ENCODE measurements at places on chromosomes 1 and 21.

DNA sequence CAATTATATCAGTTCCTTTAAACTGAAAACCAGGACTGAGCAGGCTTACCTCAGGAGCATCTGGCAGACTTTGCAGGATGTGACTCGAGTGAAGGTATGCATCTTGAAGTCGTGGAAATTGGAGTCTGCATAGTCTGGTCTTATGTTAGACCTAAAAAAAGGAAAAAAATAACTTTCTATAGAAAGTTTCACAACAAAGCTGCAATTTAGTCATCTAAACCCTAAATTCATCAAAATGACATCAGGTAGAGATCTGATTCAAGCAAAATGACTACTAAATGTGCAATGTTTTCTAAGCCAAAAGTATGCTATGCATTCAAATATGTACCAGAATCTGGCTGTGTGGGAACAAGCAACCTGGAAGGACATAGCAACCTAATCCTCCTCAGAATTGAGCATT, 260.1 kb downstream of the VAV3 start:
- DNase-seq = no peak

DNA sequence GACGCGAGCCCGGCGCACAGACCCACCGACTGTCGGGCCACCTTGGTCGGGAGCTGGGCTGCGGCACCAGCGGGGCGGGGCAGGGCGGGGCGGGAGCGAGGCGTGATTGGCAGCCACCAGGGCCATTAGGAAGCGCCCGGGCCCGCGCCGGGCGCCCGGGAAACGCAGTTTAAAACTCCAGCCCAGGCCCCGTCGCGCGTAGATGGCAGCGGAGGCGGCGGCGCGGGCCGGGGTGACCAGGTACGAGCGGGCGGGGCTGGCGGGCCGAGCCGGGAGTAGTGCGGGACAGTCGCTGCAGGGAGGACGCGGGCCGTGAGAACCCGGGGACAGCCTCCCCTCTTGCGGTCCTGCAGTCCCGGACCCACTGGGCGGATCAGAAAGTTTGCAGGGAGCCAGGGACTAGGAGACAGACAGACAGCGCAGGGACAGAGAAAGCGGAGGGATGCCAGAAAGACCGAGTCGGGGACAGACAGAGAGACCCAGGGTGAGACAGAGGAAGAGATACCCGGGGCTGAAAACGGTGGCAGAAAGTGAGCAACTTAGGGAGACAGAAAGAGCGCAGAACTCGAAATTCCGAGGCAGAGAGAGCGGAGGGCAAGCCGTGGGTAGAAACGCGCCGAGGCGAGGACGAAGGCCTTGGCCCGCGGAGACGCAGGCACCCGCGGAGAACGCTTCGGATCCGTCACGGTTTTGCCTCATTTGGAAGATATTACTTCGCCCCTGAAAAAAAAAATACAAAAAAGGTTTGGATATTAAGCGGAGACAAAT, at the start of gene DMBX1:
DMBX1 (plus strand) TSS at position 199 of the 768 bp plus-strand sequence. CDS start 17,175 bp downstream, outside the sequence.
- no peak for DNase-seq

DNA sequence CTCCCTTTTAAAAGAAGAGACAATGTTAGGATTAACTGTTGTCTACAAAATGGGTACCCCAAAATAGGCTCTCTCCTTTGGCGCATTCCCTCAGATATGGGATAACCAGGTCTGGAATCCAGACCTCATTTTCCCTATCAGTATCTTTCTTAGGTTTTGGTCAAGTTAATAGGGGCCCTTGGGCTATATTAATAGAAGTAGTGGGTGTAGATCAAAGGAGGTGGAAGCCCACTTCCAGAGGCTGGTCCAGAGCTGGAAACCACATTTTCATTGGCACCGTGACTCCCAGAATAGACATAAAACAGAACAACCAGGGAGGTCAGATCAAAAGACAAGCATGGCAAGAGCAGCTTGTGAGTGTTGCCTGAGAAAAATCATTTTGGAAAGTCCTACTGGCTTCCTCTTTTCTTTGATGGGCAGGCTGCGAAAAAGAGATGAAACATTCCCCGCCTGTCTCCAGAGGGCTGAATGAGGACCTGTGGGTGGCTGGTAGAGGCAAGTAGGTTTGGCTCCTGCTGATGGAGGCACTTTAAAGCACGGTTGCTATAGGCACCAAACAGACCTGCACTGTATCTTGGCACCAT, 25.8 kb upstream of the KIF21B start:
- no peak for DNase-seq

DNA sequence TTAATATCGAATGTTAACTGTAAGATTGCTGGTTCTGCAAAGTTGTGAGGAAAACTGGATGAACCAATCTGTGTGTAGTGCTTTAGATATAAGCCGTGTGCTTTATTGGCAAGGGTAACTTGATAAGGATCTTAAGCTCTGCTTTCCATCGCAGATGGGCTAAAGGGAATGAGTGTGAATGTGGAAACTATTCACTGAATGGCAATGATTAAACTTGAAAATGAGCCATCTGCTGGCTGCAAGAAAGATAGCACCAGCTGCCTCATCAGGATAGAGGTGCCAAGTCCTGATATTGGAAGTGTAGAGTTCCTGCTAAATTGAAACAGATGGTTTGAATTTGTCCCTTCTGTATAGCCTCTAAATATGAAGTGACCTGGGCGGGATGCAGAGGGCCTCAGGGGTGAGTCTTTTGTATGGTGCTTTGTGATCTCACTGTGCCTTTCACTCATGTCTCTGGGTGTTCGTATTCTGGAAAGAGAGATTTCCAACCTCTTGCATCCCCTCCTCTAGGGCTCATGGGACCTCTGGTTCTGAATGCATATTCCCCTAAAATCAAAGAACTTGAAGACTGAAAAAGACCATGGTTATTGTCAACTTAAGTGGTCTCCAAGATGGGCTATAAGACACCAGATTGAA, 9.2 kb downstream of the FCRL3 start:
- DNase-seq = peak; percentile 32

DNA sequence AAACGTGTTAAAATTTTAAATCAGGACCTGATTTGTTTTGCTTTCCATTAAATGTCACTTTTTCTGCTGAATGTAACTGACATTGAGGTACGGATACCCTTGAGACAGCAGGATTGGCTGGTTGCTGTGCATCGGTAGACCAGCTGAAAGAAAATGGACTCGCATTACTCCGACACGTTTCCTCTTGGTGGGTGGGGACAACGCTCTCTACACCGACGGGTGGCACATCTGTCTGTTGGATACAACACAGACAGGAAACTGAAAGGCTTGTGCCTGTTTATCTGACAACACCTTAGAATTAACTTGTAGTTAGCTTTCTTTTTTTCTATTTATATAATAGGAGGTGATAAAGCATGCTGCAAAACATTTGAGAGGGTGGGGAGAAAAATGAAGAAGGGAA, 19.4 kb downstream of the PRPF38A start:
- DNase-seq = no peak

GRCh38 chr1:182598296-182598695, 5.9 kb downstream of the RGS16 start:
- no peak for DNase-seq

- no peak for DNase-seq
Observed at GRCh38 chr1:942864-943533, 16.1 kb downstream of the NOC2L start.

DNA sequence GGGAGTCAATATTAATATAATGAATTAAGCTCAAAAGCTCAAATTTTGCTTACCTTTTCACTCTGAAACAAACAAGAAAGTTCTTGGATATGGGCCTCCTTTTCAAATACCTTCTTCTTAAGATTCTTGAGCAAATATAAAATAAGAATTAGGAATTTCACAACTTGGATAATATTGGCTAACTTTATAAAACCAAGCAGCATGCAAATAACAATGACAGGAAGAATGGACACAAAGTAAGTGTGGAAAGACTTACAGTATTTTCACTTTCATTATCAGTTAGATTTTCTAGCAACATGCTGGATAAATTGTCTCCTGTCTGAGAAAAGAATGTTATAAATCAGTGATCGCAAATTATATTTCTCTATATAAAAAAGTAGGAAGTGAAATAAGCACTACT, 13.2 kb downstream of the ODF2L start:
- no peak for DNase-seq

DNA sequence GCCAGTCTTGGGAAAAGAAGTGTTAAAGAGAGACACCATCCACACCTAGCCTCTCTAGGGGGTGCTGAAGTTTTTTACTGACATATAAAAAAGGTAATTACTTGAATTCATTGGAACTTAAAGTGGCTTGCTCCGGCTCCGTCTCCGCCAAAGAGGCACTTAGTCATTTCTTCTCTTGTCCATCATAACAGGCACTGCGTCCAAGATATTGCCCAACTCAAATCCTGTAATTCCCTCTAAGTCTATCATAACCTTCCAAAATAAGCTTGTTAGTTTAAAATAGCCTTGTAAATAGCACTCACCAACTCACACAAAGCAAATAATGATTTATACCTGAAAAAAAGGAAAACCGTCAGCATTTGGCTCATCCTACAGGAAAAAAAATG, 160.5 kb downstream of the ZBTB18 start:
- DNase-seq = no peak
